Activated CD4-positive, alpha-beta T cell treated with anti-CD3 and anti-CD28 coated beads, Interleukin-2, amount 50 U/mL, for 1 hour (primary cell): ENCODE measurements at places on chromosomes 7 and 10.

DNA sequence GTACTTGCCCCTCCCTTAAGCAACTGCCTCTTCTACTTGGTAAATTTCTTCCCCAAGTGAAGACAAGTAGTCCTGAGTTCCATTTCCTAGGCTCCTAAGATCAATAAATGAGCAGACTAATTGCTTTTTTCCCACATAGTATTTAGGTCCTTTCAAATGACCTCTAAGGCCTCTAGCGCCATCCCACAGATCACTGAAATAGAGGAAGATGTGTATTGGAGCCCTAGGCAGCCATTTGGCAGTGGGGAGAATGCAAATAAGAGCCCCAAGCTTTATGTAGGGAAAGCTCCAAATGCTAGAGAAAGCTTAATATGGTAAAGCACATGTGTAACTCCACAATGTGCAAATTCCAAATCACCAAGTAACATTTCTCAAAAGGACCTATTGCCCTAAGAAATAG lies 316.5 kb upstream of the PHF14 start:
- no peak for DNase-seq

- no peak for DNase-seq
These were observed 580 bp downstream of the FAM200A start for GRCh38 chr7:99551334-99551733.

GRCh38 chr7:129664029-129665012 lies 52.8 kb downstream of the NRF1 start:
- no peak for DNase-seq

DNA sequence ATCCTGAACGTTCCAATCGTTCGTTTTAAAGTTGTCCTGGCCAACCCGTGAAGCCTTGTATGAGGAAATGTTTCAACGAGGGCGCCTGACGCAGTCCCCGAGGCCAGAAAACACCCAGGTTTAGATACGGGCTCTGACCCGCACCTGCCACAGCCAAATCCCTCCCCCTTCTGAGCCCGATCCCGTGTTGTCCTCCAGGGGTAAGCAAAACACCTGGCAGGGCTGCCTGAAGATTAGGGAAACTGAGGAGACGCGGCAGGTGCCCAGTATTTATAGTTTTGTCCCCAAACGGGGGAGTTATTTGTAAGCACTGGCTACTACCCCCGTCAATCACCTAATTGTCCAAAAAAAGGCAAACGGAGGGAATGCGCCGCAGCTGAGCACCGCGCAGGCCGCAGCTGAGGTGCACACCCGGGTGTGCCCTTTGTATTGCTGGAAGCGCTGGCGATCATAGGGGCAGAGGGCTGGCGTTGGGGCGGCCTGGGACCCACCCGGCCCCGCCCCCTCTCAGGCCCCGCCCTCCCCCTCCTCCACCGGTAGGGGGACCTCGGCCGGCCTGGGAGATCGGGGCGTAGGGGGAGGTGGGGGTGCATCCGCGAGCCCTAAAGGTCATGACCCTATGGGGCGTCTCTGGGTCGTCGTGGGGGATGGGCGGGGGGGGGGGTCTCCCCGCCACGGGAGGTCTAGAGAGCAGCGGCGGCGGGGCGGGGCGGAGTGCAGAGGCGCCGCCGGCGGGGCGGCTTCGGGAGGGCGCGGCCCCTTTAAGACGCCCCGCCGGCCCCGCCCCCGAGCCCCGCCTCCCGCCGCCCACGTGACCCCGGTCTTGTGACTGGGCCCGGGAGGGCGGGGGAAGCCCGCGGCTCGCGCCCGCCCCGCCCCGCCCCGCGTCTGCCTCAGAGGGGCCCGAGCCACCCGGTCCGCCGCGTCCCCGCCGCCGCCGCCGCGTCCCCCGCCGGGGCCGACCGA lies at the start of gene BRI3:
Gene BRI3 (plus strand): TSS at position 896 of the 966 bp plus-strand sequence. CDS start 110 bp downstream, outside the sequence.
- DNase-seq = peak; percentile 92

DNA sequence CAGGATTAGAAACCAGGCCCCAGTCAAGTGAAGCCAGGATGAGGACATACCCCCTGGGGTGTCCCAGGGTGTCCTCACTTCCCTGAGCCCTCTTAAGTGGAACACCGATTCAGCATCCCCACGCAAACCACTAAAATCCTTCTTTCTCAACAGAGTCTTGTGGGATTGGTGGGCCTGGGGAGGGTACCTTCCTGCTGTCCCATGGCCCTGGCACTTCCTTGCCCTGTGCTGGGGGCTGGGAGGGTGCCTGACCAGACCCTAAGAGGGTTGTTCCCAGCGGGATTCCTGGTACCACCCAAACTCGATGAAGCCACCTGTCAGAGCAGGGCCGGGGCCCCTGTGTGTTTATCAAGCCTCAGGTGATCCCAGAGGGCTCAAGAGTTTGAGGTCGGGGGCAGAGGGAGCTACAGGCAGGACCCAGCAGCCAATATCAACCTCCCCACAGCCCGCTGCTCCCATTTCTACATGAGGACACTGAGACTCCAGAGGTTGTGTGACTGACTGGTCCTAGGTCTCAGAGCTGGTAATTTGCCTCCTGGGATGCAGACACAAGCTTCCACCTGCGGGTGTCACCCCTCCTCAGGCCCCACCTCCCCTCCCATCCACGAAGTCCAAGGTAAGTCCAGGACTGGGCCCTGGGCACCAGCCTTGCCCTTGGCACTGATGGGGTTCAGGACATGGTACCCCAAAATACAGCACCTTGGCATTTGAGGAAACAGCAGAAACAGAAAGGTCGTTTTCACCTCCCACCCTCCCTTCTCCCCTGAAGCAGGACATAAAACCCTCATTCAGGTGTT lies 31.4 kb downstream of the OAT start:
- no peak for DNase-seq

DNA sequence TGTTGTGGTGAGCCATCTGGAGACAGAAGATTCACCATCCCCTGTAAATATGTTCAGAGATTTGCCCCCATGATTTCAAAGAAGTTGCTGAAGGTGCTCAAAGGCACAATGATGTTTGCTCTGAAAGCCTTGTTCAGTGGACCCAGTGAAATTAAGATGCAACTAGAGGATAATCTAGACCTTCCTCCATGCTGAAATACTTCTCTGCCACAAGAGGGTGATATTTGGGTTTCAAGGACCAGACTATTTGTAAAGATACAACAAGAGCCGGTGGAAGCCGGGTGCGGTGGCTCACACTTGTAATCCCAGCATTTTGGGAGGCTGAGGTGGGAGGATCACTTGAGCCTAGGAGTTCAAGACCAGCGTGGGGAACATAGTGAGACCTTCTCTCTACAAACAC lies 13.5 kb upstream of the MSRB2 start:
- DNase-seq = no peak

DNA sequence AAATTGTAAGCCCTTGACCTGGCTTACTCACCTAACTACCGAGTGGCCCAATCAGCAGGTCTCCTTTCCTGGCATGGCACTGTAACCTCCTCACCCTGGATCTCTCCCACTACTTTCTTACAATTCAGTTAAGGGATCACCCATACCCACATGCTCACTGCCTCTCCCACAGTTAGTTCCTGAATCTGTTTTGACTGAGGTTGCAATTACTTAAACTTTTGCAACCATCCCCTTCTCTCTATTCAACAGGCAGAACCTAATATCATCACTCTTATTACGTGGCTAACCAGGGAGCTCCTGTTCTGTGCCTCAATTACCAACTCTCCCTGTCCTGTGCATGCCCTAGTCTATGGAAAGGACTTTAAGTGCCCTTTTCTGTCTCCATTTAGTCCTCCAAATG lies 84.2 kb upstream of the IKZF1 start:
- DNase-seq = no peak

DNA sequence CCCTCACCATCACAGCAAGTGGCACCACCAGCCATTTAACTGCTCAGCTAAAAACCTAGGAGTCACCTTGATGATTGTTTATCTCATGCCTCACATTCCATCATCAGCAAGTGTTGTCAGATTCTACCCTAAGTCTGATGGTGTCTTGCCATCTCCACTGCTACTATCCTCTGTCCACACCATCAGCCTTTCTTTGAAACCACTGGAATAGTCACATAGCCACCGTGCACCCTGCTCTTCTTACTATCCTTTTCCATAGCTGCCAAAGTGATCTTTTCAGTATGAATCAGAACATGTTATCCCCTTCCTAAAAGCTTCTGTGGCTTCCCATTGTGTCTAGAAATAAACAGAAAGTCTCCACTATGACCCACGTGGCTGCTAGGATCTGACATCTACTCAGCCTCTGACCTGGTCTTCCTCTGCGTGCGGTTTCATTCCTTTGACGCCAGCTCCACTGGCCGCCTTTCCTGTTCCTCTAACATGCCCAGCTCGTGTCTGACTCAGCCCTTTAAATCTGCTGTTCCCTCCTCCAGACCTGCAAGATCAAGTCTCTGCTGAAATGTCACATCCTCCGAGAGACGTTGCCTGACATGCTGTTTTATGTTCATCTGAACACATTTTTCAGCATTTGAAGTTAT lies 16.5 kb upstream of the CHN2 start:
- DNase-seq = no peak

DNA sequence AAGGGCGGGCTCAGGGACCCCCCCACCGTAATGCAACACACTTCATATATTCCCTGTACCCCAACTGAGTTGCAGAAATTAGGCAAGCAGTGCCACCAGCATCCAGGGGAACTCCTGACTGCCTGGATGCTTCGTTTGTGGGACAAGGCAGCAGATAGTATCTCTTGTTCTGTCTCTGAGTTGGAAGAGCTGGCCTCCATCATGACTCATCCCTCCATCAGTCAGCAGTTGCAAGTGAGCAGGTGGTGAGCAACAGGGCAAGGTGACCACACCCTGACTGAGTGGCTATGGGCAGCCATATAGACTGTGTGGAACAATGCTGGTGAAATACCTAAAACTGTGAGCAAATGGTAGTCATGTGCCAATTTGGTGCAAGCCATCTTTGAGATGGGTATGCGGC lies 22.8 kb upstream of the ADAMTS14 start:
- DNase-seq = no peak

DNA sequence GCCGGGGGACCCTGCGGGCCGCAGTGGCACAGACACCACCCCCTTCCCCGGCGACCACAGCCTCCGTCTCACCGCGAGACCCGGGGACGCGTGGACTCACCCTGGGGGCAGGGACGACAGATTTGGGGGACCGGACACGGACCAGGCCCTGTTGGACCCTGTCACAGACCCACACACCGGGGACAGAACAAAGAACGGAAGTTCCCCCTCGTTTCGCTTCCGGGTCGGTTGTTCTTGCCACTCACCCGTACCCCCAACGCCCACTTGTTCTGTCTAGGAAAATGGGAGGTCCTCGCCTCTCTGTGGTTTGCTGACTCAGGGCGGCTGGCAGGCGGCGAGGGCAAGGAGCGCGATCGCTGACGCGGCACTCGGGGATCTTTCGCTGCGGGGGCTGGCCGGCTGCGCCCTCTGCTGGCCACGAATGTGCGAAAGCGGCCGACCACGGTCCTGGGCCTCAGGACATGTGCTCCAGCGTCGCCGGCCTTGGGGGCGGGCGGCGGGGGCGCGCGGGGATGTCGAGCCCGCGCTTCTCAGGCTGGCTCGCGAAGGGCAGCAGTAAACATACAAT lies at the start of gene ZNF3:
Gene ZNF3 (minus strand): TSS at position 189 of the 568 bp plus-strand sequence. CDS start 4,366 bp downstream, outside the sequence.
- peak; percentile 95 for DNase-seq

DNA sequence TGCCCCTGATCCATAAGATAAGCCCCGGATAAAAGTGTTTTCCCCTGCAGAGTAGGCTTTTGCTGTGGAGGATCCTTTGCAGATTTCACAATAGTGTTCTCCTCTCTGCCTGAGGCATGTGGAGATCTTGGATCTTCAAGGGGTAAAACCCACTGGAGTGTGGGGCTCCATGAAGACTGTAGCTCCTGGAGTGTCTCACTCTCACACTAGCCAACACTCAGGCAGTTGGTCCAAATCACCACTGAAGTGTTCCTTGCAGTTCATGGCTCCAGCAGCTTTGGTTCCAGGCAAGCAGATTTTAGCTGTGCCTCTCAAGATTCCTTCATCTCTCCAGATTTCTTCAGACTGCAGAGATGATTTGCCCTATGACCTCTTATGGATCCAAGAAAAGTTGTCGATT lies 665.3 kb downstream of the TNS3 start:
- no peak for DNase-seq

DNA sequence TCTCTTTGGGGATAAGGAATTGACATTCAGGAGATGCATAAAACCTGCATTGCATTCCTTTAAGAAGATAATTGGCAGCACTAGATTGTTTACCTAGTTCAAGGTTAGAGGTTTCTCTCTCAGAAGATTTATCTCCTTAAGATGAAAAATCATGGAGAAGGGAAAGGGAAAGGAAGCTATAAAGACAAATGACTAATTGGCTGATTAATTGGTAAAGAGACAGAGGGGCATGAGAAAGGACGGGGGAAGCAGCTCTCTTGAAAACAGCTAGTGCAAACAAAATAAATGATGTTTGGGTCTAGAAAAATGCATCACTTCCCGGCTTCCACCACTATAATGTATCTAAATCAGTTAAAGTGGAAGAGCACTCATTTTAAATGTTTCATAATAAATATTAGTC lies 941.2 kb downstream of the XPNPEP1 start:
- no peak for DNase-seq

DNA sequence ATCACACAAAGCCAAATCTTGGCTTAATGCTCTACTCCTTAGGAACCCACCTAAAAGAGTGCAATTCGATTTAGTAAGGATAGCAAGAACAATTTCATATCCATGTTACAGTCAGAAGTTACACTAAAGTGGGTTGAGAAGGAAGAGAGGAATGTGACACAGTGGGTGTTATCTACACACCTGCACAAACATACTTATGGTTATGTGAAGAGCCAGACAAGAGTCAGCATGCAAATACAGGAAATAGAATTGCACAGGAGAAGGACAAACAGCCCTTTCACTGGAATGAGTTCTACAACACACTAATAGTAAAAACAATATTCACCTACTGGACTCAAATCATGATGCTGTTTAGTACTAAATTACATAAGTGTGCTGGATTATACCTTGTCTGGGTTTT lies 262.8 kb downstream of the DGKB start:
- DNase-seq = no peak

GRCh38 chr10:24622781-24623301 lies 100.8 kb downstream of the ARHGAP21 start:
- DNase-seq = peak; percentile 10
